Activated effector memory CD4-positive, alpha-beta T cell treated with anti-CD3 and anti-CD28 coated beads, Interleukin-2, amount 50 U/mL, for 16 hours (primary cell): ENCODE measurements at places on chromosomes 16 and 17.

DNA sequence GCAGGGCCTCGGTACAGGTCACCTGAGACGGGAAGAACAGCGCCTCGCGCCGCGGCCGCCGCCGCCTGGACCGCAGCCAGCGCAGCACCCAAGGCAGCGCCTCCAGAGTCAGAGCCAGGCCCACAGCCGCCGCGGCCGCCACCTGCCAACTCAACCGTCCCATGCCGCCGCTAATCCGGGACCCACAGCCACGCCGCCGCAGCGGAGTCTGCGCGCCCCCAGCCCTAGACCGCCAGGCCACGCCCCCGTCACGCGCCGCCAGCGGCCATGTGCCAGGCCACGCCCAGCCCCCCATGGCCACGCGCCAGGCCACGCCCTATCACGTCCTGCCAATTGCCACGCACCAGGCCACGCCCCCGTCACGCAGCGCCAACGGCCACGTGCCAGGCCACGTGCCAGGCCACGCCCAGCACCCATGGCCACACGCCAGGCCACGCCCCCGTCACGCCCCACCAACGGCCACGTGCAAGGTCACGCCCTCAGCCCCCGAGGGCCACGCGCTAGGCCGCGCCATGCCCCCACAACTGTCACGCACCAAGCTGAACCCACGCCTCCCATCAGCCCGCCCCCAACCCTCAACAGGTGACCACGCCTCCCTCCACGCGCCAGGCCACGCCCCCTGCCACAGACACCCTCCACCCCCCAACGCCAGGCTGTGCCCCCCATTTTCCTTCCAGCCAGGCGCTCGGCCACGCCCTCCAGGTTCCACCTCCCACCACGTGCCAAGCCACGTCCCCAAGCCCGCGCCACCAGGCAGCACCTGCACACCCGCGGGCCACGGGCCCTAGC is at the start of gene PLD6:
Gene PLD6, minus strand, starts transcription at position 210 of the 789 bp plus-strand sequence. Its CDS starts 47 bp downstream, at position 163.
- DNase-seq = peak; percentile 96

DNA sequence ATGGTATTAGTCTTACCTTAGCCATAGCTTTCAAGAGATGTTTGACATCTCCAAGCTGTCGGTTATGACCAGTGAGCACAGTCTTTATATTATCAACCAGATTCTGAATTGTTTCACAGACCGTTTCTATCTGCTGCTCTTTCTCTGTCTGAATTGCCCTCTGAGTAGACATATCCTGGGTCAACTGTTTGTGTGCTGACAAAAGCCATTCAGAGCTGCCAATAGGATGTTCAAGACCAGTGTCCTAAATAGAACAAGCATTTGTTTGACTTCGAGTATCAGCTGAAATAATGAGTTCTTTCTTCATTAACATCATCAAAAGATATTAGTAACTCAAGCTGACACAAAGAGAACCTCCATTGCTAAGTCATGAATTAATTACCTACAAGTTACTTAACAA is 14.9 kb upstream of the ARL6IP1 start:
- DNase-seq = no peak

- DNase-seq = no peak
These were observed 56.0 kb downstream of the TNFRSF13B start for GRCh38 chr17:16915752-16916556.

- DNase-seq = no peak
These were observed 94.6 kb downstream of the SPECC1 start for GRCh38 chr17:20103454-20104446.

DNA sequence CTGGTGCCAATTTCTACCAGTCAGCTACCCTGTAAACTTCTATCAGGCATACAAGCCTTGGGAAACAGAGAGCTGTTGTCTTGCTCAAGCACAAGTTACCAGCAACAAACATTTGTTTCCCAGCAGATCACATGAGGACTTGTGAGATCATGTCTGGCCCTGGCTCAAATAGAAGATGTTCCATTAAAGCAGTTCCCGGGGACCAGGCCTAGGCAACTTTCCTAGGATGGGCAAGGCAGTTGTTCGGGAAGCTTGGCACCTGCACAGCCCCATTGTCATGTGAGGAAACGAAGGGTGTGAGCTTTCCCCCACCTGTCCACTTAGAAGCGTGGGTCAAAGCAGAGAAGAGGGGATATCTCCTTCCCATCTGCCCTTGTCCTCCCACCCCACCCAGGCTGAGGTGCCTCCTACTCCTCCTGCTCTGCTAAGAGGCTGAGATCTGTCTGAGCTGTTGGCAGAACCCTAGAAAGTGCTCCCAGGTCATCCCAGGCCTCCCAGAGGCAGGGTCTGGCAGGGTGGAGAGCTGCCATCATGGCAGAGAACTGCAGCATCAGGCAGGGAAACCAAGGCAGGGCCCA is 11.2 kb upstream of the SLC47A2 start:
- DNase-seq = no peak

DNA sequence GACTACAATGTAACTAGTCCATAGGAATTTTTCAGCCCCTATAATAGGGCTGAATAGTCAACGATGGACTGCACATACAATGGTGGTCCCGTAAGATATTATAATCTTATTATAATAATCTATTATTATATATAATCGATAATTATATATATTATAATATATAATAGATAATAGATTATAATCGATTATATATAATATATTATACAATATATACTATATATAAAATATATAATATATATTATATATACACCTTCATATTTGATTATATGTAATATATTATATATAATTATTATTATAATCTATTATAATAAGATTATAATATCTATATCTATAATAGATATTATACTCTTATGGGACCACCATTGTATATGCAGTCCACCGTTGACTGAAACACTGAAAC is 238.8 kb downstream of the XYLT1 start:
- no peak for DNase-seq
